ENCODE measurements at places on chromosomes 1 and 21.
A peak's percentile ranks its signal among the peaks of the same experiment; 100 is the strongest.

GRCh38 chr1:169466259-169467230 is 19.2 kb downstream of the SLC19A2 start:
- no peaks in the 10 kb centered on the region for H3K27me3 ChIP-seq
- no peak for DNase-seq
- H3K4me3 ChIP-seq, result no peak overlapping the region
- H3K36me3 ChIP-seq, result peaks cover 9% of the 10 kb centered on the region
- no peaks in the 10 kb centered on the region for H3K4me1 ChIP-seq
- H3K27ac ChIP-seq, result no peak overlapping the region

DNA sequence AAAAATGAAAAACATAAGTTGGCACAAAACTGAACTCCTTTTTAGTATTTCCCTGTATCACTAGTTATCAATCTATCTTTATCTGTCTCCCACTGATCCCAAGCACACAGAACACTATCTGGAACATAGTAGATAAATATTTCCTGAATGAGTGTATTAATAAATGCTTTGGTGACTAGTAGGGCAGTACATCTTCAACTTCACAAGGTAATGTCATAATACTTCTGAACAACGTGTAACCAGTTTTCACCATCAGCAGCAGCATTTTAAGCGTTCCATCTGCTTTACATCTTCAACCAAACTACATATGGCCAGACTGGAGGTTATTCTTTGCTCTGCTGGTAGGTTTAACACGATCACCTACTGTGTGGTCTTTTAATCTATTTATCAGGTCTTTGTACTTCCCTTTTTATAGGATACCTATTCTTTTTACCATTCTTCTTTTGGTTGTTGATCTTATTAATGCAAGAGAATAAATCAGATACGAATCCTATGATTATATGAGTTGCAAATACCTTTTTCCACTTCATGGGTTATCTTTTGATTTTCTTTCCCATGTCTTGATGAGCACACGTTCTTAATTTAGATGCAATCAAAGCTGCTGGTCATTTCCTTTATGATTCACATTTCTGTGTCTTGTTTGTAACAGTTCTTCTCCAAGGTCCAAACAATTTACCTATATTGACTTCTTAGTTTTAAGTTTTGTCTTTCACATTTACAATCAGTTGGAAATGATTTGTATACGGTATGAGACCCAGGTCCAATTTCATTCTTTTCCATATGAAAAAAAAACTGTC is 16.3 kb downstream of the GPBP1L1 start:
- no peaks in the 10 kb centered on the region for H3K27me3 ChIP-seq
- no peak overlapping the region for H3K27ac ChIP-seq
- peaks cover 27% of the 10 kb centered on the region for H3K4me1 ChIP-seq
- no peaks in the 10 kb centered on the region for H3K36me3 ChIP-seq
- no peak for DNase-seq

DNA sequence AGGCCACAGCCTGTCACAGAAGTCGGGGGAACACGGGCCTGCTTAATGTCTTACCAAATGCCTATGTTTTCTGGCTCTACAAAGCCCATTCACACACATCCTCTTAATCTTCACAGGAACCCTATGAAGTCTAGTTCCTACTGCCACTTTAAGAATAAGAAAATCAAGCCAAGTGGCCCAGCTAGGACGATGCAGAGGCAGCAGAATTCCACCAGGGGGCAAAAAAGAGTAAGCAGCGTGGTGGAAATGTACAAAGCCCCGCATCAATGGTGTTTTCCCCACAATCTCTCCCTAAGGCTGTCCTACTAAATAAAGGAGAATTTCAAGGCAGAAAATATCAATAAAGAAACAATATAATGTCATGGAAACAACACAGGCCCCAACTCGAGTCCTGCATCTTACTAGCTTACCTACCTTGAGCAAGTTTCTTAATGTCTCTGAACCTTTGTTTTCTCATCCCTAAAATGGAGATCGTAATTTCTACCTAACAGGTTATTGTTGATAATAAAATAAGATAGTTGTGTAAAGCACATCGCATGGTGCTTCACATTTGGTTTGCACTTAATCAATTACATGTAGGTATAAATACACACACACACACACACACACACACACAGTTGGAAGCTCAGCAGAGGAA is 21.4 kb downstream of the SEC16B start:
- peaks cover 28% of the 10 kb centered on the region for H3K36me3 ChIP-seq
- no peaks in the 10 kb centered on the region for H3K27me3 ChIP-seq
- H3K27ac ChIP-seq, result no peak overlapping the region
- DNase-seq, result peak; percentile 70

DNA sequence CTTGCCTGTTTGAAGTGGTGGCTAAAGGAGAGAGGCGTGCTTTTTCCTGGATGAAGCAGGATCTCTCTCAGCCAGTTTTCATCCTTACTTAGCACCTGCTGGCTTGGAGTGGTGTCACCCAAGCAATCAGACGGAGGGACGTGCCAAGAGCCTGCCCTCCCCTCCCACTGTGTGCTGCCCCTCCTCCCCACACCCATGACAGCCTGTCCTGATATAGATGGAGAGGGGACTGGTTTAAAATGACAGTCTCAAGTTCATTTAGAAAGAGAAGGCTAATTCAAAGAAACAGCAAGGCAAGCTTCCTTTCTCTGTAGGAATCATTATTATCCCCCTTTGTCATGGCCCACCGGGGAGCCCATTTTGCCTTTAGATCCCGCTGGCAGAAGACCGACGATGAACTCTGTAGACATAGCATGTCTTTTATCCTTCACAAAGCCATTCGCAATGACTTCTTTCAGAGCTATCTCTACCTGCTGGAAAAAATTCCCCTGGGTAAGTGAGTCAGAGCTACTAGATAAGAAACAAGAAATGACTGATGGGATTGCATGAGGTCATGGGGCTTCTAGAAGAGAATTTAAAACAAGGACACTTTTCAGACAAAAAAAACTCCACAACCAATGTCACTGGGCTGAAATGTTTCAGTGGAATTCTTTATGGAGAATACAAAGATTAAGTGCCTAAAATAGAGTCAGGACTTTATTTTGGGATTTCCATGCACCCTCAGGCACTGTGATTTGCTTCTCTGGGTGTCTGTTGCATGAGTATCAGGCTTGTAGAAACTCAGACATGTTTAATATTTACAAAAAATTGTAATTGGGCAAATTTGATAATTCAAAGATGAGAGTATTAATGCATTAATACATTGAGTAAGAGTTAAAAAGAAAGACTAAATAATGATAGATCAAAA is at the start of gene NTMT2:
Gene NTMT2, plus strand, starts transcription at position 190 of the 907 bp plus-strand sequence. Its CDS starts 149 bp downstream, at position 339.
- no peaks in the 10 kb centered on the region for H3K27me3 ChIP-seq
- no peak within 1 kb of the TSS for H3K4me3 ChIP-seq
- DNase-seq, result no peak
- no peaks in the 10 kb centered on the region for H3K4me1 ChIP-seq
- H3K27ac ChIP-seq, result no peak within 1 kb of the TSS

- H3K27me3 ChIP-seq, result no peaks in the 10 kb centered on the region
- H3K27ac ChIP-seq, result no peak overlapping the region
- no peak overlapping the region for H3K4me3 ChIP-seq
- no peaks in the 10 kb centered on the region for H3K4me1 ChIP-seq
- H3K36me3 ChIP-seq, result no peaks in the 10 kb centered on the region
- DNase-seq, result no peak
Measured at GRCh38 chr1:192100686-192101468, 57.4 kb upstream of the RGS18 start.

- DNase-seq, result no peak
- no peaks in the 10 kb centered on the region for H3K27me3 ChIP-seq
- H3K4me1 ChIP-seq, result peaks cover 5% of the 10 kb centered on the region
- no peaks in the 10 kb centered on the region for H3K36me3 ChIP-seq
Measured at GRCh38 chr1:3012456-3013291, 8.6 kb upstream of the ACTRT2 start.

All from ascending aorta (tissue), 2 donors.